T47D (cell line): ENCODE measurements at places on chromosomes 7 and 10.

- no peak for DNase-seq
These were observed 96.2 kb downstream of the SGMS1 start for GRCh38 chr10:50527442-50528043.

GRCh38 chr10:60664859-60665258 is 113.4 kb upstream of the CDK1 start:
- no peak for DNase-seq

DNA sequence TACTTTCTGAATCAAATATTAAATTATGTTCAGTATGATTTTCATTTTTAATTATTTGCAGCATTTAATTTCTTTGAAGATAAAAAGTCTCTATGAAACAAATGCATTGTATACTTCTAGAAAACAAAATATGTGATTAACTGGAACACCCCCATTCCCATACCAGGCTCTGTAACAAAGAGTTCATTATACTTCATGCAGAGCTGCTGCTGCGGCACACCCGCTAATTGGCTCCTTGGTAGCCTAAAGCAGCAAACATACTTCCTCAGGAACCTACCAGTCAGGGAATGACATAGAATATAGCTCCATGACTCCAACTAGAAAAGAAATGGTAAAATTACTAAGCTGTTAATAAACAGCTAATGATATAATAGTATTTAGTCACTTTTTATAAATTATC is 19.3 kb downstream of the RAB11FIP2 start:
- no peak for DNase-seq

GRCh38 chr7:74206589-74207120 is 3.2 kb upstream of the LAT2 start:
- peak; percentile 86 for DNase-seq

DNA sequence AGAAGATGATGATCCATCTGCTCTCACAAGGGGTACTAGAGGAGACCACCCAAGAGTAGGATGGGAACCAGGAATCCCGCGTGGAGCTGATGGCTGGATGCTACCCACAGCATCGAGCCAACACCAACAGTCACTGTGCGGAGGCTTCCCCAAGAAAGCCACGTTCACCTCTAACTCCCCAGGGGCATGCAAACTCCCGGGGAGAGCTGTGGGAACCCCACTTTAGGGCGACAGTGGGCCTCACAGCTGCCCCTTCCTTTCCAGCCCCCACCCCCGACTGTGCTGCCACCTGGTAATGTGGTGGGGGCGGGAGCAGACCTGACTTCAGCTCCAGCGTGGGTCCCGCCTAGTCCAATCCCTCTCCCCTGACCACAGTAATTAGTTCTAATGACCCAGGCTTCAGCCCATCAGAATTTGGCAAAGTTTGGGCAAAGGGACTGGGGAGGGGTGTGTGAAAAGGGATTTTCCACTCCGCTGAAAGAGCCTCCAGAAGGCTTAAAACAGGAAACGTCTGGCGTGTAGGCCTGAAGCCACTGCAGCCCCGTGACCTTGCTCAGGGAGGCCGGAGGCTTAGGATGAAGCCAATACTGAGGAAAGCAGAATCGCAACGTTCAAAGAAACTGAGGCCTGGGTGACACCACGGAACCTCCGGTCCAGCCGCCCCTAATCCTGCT is 20.3 kb downstream of the ASB13 start:
- no peak for DNase-seq

- DNase-seq: no peak
These were observed 59.8 kb upstream of the SMNDC1 start for GRCh38 chr10:110364531-110364937.

DNA sequence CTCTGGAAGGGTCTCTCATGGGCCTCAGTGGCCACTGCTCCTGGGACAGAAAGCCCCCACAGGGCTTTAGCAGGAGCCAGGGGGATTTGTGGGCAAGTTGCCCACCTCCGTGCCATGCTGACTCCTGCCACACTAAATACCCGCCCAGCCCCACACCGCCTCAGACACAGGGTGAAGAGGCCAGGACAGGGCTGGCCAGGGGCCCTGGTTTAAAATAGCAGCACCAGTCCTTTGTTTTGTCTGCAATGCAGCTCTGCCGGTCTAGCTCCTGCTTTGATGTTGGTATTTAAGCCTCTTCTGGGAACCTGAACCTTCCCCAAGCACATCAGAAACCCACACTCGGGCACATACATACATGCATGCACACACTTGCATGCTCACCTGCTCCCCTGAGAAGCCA is 14.4 kb upstream of the TNRC18 start:
- DNase-seq: no peak
